ENCODE measurements at places on chromosomes 11 and 22. TPM values are rescaled to one million over a fixed set of nuclear protein-coding genes. Genes with fewer than 3 reads are reported as not detected.
A peak's percentile ranks its signal among the peaks of the same experiment; 100 is the strongest.

DNA sequence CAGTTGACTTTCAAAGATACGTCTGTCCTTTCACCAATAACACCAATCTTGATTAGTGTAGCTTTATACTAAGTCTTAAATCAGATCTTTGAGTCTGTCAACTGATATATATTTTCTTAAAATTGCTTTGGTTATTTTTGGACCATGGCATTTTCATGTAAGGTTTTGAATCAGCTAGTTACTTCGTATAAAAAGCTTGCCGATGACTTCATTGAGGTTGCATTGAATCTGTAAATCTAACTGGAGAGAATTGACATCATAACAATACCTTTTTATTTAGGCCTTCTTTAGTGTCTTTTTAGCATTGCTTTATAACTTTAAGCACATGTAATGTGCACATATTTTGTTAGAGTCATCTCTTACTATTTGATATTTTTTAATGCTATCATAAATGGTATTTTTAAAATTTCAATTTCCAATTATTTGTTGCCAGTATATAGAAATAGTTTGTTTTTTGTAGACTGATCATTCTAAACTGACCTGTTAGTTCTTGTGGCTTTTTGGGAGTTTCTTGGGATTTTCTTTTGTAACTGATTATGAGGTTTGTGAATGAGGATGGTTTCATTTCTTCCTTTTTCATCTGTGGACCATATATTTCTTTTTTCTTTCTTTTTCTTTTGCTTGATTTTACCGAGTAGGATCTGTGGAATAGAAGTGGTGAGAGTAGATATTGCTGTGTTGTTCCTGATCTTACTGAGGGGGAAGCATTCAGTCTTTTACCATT lies 61.4 kb downstream of the DDX10 start:
- no peak for DNase-seq

DNA sequence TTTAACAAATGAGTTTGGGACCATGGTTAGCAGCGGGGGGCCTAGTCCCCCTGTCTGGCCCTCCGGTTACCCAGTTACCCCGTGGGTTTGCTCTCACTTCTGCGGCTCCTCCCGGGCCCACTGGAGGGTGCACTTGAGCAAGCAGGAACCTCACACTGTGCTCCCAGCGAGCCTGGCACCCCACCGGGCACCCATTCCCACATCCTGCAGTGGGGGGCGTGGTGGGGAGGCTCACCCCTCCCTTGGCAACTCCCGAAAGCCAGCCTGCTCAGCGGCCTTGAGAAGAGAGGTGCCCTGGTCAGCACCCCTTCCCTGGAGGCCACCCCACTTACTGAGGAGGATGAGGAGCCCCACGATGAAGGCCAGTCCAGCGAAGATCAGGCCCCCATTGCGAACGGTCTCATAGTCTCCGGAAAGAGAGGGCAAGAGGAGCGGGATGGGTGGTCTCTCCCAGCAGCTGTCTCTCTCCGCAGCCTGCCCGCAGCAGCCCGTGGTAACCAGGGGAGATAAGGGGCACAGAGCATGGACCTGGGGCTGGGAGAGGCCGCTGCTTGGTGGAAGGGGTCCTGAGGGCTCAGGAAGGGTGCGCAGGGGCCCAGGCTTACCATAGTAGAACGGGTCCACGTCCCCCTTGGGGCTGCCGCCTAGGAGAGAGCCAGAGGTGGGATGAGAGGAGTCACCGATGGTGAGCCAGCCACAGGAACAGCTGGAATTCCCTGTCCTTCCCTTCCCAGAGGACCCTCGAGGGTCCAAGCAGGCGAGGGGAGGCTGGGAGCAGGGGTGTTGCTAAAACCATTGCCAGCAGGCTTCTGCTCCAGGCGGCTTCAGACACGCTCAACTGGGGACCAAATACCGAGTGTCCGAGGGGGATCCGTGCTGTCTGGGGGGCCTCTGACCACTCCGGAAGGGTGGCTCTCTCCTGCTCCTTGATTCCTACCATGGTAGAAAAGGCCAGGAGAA lies 2.2 kb downstream of the FXYD2 start:
- DNase-seq = no peak

DNA sequence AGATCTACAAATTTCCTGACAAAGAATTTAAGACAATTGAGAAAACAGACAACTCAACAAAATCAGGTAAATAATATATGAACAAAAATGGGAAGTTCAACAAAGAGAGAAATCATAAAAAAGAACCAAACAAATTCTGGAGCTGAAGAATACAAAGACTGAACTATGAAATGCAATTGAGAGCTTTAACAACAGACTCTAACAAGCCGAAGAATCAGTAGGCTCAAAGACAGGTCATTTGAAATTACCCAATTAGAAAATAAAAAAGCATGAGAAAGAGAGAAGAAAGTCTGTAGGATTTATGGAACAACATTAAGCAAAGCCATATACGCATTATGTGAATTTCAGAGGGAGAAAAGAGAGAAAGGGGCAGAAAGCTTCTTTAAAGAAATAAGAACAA lies 72.8 kb downstream of the TBC1D22A start:
- DNase-seq = no peak

DNA sequence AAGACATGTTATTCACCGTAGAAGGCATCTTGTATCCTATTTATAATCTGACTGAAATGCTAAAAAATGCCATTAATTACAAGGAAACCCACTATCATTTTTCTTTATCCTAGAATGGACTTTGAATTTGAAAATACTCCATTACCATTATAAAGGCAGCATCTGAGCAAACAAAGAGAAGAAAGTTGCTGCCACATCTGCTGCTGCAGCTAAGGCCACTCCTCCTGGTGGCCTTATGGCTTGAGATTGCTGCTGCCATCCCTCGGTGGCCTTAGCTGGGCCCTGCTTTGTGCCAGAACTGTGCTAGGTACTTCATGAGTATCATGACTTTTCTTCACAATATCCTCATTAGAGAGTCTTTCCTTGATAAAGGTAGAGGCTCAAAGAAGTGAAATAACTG lies 1210.1 kb upstream of the TENM4 start:
- DNase-seq = no peak

DNA sequence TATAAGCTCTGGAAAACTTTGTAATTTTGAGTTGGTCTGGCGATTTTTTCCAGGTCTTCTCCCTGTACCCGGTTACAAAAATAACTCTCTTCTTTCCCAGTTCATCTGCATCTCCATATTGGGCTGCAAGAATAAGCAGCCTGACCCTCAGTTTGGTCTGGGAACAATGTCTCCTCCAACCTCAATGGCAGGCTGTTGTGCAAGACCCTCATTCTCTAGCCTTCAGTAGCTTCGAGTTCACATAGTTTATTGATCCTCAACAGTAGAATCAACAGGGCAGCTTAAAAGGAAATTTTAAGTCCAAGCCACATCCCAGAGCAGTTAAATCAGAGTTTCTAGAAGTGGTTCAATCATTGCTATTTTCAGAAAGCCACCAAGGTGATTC lies 35.3 kb downstream of the TMPRSS5 start:
- no peak for DNase-seq

- no peak for DNase-seq
Observed at GRCh38 chr11:95111923-95112540, 22.4 kb downstream of the ENDOD1 start.

GRCh38 chr22:44883011-44883421 lies 126.8 kb downstream of the PHF21B start:
- DNase-seq = no peak

DNA sequence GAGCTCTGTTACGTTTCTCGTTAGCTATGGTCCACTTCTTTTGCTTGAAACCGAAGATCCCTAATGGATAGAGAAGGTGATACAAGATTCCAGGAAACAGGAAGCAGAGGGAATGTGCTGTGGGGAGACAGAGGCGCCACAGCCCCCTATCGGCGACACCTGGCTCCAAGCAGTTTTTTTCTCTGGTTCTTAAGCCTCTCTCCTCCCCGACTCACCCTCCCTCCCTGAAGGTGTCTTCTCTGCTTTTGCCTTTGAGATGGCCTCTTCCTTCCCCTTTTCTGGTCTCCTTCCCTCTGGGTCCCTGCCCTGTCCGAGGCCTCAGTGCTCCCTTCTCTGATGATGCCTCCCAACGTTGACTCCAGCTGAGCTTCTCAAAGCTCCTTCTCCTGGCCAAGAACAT lies 14.2 kb upstream of the APOBEC3A start:
- DNase-seq = no peak

DNA sequence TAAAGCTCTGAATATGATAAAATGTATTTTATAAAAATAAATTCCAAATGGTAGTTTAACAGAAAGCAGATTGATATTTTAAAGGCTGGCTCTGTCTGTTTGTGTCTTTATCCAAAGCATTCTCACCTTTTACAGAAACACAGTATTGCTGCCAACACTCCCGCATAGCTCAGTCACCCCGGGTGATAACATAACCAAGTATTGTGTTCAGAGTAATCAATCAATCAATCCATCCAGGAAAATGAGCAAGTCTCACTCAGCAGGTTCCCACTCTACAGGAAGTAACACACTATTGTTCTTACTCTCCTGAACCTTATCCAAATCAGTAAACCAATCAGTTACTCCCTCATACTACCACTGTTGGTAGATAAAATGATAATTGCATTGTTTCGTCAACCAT lies 203.4 kb downstream of the LRRC4C start:
- no peak for DNase-seq

DNA sequence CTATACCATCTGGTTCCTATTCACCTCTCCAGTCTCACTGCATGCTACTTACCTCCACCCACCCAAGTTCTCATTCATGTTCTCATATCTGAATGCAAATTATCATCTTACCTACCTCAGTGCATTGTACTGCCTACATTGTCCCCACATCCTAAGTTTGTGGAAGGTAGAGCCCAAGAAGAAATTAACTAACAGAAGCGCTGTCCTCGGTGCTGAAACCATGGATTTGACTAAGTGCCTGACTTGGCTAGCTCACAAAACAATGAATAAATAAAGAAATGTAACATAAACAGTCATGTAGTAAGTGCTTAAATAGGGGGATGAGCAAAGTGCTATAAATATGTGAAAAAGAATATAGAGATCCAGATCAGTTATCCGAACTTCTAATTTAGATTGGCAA lies 63.2 kb downstream of the GRIA4 start:
- no peak for DNase-seq

DNA sequence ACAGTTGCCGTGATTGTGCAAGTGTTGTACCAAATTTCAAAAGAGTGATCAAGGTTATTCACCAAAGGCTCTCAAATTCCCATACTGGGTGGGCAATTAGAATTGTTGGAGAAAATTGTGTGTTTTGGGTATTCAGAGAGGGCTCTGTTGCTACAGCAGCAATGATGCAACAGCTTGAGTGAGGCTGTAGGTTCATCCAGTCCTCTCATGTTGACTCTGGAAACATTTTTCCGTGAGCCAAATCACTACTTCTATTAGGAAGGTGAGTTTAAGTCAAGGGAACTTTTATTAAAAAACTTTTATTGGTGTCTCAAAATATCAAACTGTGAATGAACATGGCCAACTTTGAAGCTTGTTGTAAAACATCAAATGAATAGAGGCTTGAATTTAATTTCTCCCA lies 116.5 kb downstream of the CD44 start:
- DNase-seq = no peak

- DNase-seq = peak; percentile 97
Observed at GRCh38 chr11:62787005-62787759, at the start of gene TMEM179B. Gene TMEM179B (plus strand): TSS chr11:62787402. CDS start chr11:62787432, 30 bp downstream.

DNA sequence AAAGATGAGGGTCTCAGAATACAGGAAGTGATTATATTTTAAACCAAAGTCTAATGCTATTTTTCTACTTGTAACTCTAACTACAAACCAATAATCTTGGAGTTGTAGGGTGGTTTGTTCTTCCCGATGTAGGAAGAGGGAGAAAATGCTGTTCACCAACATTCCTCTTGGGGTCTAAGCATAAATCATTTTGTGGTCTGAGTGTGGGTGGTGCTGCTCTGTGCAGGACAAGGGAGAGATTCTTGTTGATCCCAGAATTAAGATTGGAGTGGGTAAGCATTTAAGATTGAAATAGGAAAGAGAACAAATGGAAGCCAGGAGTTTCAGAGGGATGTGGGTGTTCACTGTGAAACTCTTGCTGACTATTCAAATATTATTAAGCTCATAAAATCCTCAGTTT lies 38.6 kb upstream of the MMP13 start:
- DNase-seq = no peak

- DNase-seq = no peak
Observed at GRCh38 chr22:50316114-50317065, 8.9 kb upstream of the PLXNB2 start.

- DNase-seq = no peak
Observed at GRCh38 chr11:84922212-84922805, 704.8 kb downstream of the DLG2 start.

GRCh38 chr11:76026281-76026680 lies 180.0 kb downstream of the WNT11 start:
- DNase-seq = no peak

DNA sequence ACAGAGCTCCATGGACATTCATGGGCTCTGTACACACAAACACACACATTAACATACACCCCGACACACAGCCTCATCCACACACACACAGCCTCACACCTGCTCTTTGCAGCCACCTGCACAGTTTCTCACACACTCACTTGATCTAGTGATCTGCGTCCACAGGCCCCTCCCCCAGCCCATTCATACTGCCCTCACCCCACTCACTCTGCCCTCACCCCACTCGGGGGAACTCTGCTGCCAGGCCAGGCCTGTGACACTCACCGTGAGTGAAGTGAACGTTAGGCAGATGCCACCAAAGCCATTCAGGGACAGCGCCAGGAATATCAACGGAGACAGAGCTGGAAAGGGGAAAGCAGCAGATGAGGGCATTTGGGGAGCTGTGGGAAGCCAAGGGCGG lies 15.0 kb downstream of the SLC43A1 start:
- DNase-seq = no peak

CACNA1I gene
- 0.05 TPM for total RNA-seq

MIOX gene
- total RNA-seq = not detected

PIH1D2 gene
- 2.2 TPM for total RNA-seq

OR5T2 gene
- not detected for total RNA-seq

NXPE4 gene
- total RNA-seq = not detected

PGA4 gene
- total RNA-seq = 1.3 TPM

DRAP1 gene
- total RNA-seq = 94.7 TPM

RAB3IL1 gene
- total RNA-seq = 9.5 TPM

LBHD1 gene
- 2.1 TPM for total RNA-seq

DDTL gene
- total RNA-seq = 1.5 TPM

GVQW3 gene
- 1.8 TPM for total RNA-seq

NOL12 gene
- total RNA-seq = 12.8 TPM

OR6T1 gene
- not detected for total RNA-seq

OR51L1 gene
- not detected for total RNA-seq

MMP8 gene
- total RNA-seq = not detected

Data from left ventricle myocardium inferior (tissue), 1 donor.